Pulmonary artery endothelial cell (primary cell): ENCODE measurements at places on chromosomes 2 and 18.

DNA sequence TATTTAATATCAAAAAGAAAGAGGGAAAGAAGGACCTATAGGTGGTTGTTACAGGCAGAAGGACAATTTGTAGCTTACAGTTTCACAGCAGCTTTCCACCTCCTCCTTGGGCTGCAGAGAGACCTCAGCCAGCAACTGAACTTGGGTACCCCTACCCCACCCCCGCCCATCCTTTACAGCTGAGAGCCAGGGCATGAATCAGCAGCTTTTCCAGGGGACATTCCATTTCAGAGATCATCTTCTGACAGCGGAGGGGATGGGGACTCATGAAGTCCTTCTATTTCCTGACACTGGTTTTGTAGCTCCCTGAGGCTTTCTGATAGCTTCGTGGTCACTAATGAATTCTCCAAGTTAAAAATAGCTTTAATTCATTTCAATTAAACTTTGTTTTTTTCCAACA, 96.4 kb downstream of the ITGB1BP1 start:
- DNase-seq: no peak

DNA sequence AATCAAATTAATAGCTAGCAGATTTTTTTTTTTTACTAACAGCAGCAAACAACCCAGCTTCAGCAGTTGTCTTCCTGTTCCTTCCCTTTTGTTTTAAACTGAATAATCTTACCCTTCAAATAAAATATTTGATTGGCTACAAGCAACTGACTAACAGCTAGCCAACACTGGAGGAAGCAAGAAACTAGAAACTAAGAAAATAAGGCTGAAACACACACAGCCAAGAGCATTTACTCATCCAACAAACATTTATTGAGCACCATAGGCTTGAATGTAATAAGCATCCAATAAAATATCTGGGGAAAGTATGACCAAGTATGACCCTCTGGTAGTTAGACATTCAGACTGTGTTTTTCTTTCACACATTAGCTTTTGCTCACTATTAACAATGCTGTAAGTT, 189.2 kb downstream of the CD226 start:
- no peak for DNase-seq

GRCh38 chr2:174376967-174377366, 18.6 kb upstream of the SCRN3 start:
- DNase-seq: no peak

- no peak for DNase-seq
Measured at GRCh38 chr2:222610746-222611145, 45.1 kb downstream of the FARSB start.

DNA sequence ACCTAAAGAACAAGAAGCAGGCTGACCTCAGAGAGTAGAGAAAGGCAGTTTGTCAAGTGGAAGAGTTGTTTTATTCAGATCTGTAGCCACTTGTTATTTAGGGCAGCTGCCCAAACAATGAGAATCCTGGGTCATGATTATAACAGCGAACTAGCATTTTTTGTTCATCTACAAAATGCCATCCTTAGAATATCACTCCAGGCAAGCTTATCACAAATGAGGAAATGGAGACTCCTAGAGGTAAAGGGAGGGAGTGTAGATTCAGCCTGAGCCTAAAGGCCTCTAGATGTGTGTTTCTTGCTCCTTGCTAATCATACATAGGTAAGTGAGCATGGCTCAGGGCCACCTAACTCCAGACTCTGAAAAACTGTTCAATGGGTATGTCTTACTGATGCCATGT, 126.1 kb downstream of the HNMT start:
- DNase-seq: peak; percentile 10

DNA sequence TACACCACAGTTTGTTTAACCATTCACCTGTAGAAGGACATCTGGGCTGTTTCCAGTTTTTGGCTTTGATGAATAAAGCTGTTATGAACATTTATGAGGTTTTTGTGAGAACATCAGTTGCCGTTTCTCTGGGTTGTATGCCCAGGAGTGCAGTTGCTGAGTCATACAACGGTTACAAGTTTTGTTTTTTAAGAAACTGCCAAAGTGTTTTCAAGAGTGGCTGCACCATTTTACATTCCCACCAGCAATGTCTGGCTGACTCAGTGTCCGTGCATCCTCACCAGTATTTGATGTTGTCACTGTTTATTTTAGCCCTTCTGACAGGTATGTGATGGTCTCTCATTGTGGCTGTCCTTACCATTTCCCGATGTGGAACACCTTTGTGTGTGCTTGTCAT, 48.0 kb upstream of the GPR17 start:
- DNase-seq: no peak

DNA sequence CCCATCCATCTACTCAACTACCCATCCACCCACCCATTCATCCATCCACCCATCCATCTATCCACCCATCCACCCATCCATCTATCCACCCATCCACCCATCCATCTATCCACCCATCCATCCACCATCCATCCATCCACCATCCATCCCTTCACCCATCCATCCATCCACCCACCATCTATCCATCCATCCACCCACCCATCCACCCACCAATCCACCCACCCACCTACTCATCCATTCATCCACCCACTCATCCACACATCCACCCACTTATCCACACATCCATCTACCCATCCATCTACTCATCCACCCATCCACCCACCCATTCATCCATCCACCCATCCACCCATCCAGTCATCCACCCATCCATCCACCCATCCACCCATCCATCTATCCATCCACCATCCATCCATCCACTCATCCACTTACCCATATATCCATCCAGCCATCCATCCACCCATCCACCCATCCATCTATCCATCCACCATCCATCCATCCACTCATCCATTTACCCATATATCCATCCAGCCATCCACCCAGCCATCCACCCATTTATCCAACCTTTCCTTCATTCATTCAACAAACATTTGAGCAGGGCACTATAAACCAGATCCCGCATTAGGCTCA, 2.1 kb upstream of the NGEF start:
- no peak for DNase-seq

DNA sequence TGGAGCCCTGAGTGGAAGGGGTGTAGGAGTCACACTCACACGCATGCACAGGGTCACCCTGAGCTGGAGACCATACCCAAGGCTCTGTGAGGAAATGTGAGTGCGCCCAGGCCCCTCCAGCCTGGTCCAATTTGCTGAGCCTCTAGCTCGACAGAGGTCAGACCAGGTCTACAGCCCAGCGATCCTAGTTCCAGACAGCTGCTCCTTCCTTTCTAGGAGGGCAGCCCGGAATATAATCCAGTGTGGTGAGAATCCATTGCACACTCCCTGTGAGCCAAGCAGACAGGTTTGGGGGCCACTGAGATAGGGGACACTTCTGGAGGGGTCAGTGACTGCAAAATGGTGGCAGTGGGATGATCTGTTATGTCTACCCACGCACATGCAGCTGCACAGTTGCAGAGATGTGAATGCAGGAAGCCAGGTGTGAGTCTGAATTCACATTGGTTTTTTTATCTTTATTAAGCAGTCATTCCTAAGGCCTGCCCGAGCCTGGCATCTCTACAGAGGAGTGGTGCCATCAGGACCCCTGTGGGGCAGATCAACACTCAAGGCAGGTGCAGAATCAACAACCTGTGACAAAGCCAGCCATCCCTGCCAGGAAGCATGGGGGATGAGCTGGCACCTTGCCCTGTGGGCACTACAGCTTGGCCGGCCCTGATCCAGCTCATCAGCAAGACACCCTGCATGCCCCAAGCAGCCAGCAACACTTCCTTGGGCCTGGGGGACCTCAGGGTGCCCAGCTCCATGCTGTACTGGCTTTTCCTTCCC, at the start of gene GPR148:
Gene GPR148, plus strand, starts transcription at position 522 of the 768 bp plus-strand sequence. Its CDS starts 82 bp downstream, at position 604.
- no peak for DNase-seq

DNA sequence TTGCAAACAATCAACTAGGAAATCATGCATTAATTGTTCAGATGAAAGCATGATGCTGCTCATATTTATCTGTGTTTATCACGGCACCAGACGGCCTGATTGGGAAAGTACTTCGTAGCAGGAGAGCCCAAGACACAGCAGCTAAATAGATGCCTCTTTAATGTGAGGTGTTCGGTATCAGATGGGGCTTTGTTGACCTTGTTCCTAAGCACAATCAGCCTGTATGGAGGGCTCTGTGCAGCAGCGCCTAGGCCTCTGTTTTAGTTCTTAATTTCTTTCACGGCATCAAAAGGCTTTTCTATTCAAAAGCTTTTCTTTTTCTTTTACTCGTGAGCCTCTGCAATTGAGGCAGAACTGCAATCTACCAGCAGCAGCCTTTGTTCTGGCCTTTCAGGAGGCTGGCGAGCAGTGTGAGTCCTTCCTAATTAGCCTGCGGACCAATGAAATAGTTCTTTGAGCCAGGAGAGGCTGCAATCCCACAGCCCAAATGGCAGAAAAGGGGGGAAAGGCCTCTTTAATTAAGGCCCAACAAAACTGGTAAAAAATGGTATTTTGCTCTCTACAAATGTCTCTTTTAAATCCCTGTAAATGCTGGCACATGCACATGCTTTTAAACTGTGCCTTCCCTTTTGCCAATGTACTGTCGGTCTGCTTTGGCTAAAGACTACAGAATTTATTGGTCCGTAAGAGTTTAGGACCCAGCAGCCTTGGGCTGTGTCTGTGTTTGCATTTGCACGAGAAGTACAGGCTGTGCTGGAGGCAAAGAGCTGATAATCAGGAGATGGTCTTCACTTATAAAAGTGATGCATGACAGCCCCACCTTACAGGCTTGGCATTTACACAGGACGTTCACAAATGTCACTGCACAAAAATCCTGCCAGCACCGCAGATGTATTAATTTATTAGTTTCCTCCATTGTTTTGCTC, 159.6 kb downstream of the RND3 start:
- no peak for DNase-seq

- DNase-seq: peak; percentile 8
Measured at GRCh38 chr2:98669675-98670074, 61.3 kb downstream of the MGAT4A start.

- DNase-seq: no peak
Measured at GRCh38 chr2:119650846-119651370, 28.1 kb upstream of the TMEM177 start.

- DNase-seq: no peak
Measured at GRCh38 chr2:38907743-38908562, 18.3 kb downstream of the ARHGEF33 start.

DNA sequence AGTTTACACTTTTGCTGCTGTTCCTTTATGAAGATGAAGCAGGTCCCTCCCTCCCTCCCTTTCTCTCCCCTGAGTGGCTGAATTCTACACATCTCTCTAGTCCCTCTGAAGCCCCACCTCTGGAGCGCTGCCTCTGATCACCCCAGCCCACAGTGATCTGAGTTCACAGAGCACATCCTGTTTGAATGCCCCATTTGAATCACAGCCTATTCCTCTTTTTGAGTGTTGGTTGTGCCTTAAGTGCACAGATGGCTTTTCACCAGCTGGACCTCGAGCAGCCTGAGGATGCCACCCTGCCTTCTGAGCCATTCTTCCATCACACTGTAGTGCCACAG, 87.1 kb downstream of the ITGB1BP1 start:
- no peak for DNase-seq

DNA sequence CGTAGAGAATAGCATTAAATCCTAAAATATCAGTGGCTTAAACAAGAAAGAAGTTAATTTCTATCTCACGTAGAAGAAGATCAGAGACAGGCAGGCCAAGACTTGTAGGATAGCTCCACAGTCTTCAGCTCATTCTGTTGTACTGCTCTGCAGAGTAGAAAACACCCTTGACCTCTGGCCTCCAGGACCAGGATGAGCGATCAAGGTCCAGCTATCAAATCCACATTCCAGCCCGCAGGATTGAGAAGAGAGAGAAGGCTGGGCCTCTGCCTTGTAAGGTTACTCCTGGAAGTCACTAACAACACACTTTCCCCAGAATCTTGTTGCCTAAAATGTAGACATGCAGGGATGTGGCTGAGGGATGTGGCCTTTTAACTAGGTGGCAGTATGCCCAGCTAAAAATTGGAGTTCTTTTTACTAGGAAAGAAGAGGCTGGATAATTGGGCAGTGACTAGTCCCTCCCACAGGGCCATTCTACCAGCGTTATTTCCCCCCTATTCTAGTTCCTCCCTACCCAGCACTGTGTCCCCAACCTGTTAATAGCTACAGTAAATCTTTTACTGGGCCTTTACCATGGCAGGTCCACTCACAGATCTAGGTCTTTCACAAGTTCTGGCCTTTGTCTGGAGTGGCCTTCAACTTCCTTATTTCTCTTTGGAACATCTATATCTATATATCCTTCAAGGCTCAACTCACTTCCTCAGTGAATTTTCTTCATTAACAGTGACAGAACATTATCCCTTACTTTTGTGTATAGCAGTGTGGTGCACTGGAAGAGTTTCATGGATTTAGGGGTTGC, 165.0 kb downstream of the DIS3L2 start:
- DNase-seq: no peak

GRCh38 chr2:127640082-127641072, 5.6 kb upstream of the GPR17 start:
- DNase-seq: no peak

- DNase-seq: no peak
Measured at GRCh38 chr2:233456934-233457333, 102.6 kb downstream of the DGKD start.

- no peak for DNase-seq
Measured at GRCh38 chr2:234305846-234306245, 191.0 kb downstream of the ARL4C start.

- DNase-seq: no peak
Measured at GRCh38 chr2:29232041-29232440, 116.8 kb downstream of the CLIP4 start.

- no peak for DNase-seq
Measured at GRCh38 chr2:177231270-177231669, 18.7 kb downstream of the HNRNPA3 start.

DNA sequence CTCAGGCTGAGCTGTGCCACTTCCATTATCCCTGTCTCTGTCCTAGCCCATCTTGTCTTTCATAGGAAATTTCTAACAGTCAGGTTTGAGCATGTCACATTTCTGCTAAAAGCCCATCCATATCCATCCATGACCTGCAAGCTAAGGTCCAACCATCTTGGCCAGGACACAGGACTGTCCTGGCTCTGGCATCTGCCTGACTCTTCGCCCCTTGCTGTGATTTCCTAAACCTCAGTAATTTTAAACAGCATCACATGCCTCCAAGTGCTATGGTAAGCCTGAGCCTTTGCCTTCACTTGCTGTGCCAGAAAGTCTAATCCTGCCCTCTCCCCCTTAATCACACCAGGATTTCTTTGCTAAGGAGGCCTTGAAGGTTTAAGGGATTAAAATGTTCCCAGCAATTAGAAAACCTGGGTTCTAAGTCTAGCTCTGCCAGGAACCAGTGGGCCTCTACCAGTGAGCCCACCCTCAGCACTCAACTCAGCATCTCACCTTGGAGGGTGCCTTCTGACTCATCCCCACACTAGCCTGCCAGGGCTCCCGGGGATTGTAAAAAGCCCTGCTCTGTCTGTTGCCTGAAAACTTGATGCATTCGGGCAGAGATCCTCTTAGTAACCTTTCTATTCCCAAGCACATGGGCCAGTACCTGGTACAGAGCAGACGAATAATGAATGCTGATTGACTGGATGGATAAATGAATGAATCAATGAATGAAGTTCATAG, 411.0 kb downstream of the LRATD1 start:
- DNase-seq: no peak
